ENCODE measurements at places on chromosomes 13 and 19.

- DNase-seq, result no peak
Observed at GRCh38 chr19:38669552-38669951, 22.1 kb downstream of the ACTN4 start.

- DNase-seq, result no peak
Observed at GRCh38 chr13:53200498-53201453, 172.2 kb downstream of the OLFM4 start.

DNA sequence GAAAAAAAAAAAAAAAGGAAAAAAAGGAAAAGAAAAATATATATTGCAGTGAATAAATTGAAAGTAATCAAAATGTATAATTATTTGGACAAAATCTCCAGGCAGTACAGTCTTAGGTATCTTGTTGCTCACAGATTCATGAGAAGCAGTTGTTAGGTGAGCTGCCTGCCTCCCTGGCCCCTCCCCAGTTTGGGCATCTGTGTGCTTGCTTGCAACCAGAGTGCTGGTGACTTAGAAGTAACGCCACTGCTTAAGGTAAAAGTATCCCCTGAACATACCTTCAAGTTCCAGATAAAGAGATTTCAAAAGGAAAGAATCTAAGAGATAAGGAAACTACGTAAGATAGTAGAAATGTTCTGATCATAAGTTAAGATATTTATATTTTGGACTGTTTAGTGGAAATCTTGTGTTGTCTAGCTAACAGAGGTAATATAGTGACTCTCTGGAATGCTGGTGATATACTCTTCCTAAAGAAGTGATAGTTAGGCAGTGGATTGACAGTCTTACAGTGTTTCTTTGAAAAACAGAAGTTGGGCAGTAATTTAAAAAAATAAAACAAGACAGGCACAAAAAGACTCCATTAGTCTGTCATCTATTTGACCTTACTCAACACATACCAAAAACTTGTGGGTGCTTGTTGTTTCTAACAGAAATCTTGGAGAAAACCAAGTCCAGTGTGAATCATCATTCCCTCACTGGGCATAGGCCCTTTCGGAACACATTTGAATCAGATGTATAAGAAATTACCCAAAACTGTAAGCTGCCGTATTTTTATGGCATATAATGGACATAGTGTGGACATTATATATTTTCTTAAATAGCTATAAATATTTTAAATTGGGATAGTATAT, 38.3 kb upstream of the KCTD4 start:
- no peak for DNase-seq

DNA sequence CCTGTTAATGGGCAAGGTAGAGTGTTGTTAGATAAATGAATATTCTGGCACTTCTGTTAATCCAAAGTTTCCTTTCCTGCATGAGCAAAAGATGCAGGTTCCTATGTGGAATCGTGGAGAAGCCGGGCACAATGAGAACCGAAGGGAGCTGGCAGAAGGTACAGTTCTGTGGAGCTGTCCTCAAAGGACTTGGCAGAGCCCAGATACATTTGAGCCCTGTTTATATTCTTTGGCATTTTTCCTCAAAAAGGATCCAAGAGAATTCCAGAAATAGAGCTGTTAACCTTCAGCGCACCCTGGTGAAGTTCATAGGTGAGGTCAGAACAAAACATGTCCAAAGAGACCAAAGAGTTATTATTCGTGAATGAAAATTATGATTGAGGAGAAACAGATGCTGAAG, 4.0 kb upstream of the DLEU7 start:
- DNase-seq, result no peak

- DNase-seq, result no peak
Observed at GRCh38 chr19:16089010-16089846, 12.9 kb downstream of the TPM4 start.

- DNase-seq, result peak; percentile 82
Observed at GRCh38 chr19:9075064-9075949, 11.6 kb upstream of the OR1M1 start.

DNA sequence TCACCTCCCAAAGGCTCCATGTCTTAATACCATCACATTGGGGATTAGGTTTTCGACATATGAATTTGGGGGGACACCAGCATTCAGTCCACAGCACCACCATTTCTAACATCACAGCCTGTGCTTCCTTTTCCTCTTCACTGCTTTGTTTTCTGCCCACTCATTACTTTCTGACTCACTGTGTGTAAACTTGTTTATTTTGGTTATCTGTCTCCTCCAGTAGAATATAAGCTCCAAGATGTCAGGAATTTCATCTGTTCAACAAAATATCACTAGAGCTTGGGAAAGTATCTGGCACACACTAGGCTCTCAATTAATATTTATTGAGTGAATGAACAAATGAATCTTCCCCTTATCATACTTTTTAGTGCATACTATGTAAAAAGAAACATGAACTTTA, 152.0 kb downstream of the NUFIP1 start:
- DNase-seq, result no peak

DNA sequence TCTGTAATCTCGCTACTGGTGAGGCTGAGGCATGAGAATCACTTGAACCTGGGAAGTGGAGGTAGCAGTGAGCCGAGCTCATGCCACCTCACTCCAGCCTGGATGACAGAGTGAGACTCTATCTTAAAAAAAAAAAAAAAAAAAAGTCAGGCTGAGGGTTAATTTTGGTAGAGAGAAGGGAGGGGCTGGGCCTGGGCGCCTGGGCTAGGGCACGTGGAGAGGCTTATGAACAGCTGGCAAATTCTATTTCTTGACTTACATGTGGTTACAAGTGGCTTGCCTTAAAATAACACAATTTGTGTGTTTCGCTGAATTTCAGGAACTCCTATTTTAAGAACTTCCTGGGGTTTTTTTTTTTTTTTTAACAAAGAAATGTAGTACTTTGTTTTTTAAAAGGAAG, 47.6 kb upstream of the MAP3K10 start:
- DNase-seq, result no peak

GRCh38 chr13:41639955-41640780, 182.8 kb downstream of the RGCC start:
- no peak for DNase-seq

DNA sequence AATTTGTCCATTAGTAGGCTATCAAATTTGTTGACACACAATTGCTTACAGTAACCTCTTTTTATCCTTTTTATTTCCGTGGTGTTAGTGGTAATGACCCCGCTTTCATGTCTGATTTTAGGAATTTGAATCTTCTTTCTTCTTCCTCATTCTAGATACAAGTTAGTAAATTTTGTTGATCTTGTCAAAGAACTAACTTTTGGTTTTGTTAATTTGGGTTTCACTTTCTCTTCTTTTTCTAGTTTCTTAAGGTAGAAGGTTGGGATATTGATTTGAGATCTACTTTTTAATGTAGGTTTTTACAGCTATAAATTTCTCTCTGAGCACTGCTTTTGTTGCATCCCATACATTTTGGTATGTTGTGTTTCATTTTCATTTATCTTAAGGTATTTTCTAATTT, 53.3 kb upstream of the SLC7A1 start:
- no peak for DNase-seq

- DNase-seq, result no peak
Observed at GRCh38 chr19:15453906-15454860, 4.4 kb upstream of the WIZ start.

DNA sequence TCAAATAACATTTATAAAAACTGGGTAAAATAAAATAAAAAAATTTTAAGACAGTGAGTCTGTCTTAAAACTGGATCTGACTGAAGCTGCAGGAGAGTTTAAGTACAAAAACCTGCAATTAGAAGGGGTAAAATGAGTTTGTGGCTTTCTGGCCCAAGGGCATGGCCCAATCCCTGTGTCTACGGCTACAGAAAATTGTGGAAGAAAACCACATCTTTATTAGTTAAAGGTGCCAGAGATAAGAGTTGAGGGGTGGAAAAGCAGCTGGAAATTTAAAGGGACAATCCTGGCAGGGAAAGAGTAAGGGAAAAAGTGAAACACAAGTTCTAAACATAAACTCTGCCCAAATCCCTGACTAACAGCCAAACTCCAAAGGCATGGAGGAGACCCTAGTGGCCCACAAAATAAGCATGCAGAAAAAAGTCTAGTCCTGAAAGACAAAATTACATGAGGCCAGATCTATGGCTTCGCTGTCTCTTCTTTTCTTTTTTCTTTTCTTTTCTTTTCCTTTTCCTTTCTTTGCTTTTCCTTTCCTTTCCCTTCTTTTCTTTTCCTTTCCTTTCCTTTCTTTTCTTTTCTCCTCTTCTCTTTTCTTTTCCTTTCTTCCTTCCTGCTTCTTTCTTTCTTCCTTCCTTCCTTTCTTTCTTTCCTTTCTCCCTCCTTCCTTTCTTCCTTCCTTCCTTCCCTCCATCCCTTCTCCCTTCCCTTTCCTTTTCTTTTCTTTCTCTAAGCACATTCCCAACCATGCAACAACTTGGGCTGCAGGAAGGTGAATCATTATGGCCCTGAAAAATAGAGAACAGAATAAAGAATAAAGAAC, 23.5 kb upstream of the DLEU7 start:
- no peak for DNase-seq

DNA sequence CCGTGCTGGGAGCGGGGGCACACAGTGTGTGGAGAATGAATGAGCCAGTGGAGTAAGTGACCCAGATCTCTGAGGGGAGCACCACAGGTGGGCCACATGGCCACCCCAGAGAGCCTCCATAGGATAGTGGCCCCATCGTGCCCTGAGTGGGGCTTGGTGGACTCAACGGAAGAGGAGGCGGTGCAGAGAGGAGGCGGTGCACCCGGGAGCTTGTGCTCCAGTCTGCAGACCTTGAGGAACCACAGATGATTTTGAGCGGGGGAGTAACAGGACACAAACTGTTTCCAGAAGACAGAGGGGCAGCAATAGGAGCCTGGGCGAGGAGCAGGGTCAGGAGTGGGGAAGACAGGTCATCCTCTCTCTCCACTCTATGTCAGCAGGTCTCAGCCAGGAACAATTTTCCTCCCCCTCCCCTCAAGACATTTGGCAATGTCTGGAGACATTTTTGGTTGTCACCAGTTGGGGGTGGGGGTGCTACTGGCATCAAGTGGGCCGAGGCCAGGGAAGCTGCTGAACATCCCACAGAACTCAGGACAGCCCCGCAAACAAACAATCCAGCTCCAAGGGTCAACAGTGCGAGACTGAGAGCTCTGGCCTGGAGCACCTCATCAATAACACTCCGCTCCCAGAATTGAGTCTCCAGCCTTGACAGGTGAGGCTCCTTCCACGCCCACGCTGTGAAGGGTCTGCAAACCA, 182.2 kb downstream of the USP12 start:
- DNase-seq, result no peak

DNA sequence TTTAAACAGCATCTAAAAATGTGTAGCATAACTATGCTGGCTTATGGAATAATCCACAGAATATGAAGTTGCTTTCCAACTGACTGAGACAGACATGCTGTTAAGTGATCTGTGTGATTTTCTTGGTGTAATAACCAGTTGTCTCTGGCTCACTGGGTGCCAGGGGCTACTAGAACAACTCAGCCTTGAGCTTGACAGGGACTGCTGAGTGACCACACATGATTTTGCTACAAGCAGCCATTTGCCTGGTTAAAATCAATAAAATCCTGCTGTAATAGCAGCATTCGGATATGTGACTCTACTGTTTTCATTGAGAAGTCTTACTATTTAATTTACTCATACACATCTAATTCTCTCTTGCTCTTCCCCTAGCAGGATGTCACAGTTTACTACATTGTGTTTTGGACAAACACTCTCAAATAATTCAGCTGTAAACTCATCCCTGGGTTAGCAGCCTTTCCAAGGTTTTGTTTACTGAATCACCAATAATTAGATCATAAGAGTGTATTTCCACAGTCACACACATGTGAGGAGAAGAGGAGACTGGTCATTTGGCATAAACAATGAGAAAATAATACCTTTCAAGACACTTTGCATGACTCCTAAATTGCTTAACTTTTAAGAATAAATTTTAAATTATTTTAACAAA, 426.2 kb downstream of the PCDH9 start:
- peak; percentile 38 for DNase-seq

- DNase-seq, result peak; percentile 14
Observed at GRCh38 chr19:43936188-43936587, 1.1 kb upstream of the ZNF45 start.

DNA sequence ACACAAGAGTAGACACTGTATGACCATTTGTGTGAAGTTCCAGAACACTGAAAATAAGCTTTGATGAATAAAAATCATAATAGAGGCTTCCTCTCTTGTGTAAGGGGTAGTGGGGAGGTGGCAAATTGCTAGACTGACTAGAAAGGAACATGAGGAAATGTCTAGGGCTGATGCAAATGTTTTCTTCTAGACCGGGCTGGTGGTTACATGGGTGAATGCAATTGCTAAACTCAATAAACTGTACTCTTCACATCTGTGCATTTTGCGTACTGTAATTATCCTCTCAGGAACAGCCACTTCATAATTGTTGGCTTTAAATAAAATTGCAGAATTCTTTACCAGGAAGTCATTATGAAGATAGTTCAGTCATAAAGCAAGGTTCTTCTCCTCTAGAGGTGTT, 5.2 kb upstream of the KBTBD7 start:
- no peak for DNase-seq

GRCh38 chr19:23882493-23882892, 32.2 kb upstream of the ZNF726 start:
- DNase-seq, result no peak

- DNase-seq, result no peak
Observed at GRCh38 chr13:33034882-33035520, 18.8 kb downstream of the KL start.

- DNase-seq, result peak; percentile 50
Observed at GRCh38 chr19:49590971-49591730, at the start of gene PRR12. TSS of gene PRR12 (plus strand) at chr19:49591182. CDS start at chr19:49591655, 473 bp downstream.

DNA sequence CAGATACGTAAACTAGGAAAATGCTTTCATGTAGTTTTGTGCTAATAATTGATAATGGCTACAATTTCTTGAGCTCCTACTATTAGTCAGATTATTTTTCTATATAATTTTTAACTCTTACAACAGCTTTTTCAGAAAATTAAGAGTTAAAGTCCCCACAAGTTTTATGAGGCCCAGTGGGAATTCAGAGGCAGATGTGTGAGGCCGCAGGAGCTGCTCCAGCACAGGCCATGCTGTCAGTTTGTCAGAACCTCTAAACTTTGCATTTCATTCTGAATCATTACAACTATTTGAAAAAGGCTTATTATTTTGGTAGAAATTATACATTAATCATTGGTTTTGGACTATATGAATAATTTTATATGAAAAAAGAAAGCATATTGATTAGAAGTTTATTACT, 370.8 kb downstream of the MYO16 start:
- DNase-seq, result no peak

- DNase-seq, result no peak
Observed at GRCh38 chr19:29115181-29115580, 97.8 kb downstream of the UQCRFS1 start.

GRCh38 chr19:628168-628567, 5.2 kb downstream of the POLRMT start:
- no peak for DNase-seq

- no peak for DNase-seq
Observed at GRCh38 chr19:17304386-17305215, 1.1 kb upstream of the MRPL34 start.

Measured in NCI-H446 (cell line).